ENCODE measurements at places on chromosomes 2 and 18. TPM values are rescaled to one million over a fixed set of nuclear protein-coding genes. Genes with fewer than 3 reads are reported as not detected.

GRCh38 chr18:21593540-21594257, 6.8 kb downstream of the ESCO1 start:
- no peak for DNase-seq

DNA sequence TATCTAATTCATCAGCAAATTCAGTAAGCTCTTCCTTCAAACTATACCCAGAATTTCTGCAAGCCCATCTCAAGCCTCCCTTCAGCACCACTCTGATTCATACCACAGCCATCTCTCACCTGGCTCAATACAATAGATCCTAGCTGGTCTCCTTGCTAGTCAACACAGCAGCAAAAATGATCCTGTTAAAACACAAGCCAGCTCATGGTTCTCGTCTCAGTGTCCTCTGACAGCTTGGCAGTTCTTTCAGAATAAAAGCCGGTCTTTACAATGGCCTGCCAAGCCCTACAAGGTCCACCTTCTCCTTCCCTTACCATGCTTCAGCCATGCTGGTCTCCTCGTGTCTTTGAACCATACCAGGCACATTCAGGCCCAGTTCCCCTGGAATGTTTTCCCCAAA, 296.9 kb upstream of the RND3 start:
- no peak for DNase-seq

Gene GCC2
- total RNA-seq = 64.9 TPM

Gene SPR
- total RNA-seq = 12.2 TPM

Gene HPCAL1
- total RNA-seq = 34.6 TPM

Gene LPIN2
- total RNA-seq = 26.1 TPM

- no peak for DNase-seq
Measured at GRCh38 chr2:240189686-240190085, 49.2 kb upstream of the OTOS start.

DNA sequence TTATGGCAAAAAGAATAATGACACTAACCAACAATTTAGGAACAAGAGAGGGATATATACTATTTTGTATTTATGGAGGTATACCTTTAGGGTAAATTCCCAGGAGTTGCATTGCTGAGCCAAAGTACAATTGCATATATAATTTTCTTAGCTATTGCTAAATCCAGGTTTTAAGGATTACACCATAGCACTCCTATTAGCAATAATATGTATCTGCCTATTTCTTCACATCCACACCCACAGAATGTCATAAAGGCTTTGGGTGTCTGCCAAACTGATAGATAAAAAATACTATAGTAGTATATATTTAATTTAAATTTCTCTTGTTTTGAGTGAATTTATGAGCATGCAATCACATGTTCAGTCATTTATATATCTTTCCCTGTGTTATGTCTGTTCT, 11.5 kb upstream of the SERPINB13 start:
- DNase-seq = no peak

DNA sequence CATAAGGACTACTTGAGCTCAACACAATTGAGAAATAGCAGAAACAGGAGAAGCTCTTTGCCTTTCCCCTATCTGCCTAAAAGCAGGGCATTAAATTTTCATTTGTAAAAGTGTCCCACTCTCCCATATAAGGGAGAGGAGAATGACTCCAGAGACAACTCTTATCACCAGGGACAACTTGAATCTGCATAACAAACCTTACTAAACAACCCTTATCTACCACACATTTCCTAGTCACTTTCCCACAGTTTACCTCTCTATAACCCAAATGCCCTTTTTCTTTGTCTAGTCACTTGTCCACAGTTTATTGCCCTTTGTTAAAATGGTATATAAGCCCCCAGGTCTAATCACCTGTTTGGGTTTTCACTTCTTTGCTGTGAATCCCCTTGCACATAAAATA, 37.5 kb upstream of the PPM1B start:
- no peak for DNase-seq

Gene EVX2
- not detected for total RNA-seq

DNA sequence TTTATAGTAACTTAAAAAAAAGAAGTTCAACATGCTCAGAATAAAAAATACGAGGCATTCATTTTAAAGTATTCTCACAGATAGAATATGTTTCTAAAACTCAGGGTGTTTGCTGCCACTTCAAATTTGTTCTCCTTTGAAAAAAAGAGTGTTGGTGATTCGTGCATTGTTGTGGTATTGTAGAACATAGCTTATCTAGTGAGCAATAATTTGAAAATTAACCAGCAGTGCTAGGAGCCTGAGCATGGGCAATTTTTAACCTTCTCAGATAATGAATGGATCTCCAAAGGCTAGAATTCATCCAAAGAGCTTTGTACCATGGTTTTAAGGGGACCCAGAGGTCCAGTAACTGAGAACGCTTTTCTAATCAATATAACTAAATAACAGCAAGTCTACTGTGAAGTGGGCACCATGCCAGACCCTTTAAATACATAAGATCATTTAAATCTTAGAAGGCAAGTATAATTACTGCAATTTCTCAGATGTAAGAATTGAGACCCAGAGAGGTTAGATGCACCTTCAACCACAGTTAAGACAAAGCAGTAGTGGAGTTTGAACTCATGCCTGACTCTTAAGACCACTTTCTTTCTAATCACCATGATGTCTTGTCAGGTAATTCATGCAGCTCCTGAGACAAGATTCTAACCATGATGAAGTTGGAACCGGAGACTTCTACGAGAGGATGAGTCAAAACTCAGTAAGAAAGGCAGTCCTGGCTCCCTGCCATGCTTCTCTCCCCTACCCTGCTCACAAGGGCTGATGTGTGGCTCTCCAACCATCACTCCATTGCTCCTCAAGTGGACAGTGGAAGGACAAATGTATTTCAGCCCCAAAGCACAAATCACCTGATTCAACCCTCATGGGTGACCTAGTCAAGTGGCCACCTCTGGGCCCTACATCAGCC, 3.4 kb downstream of the CYRIA start:
- no peak for DNase-seq

GRCh38 chr18:79487801-79488201, 92.1 kb downstream of the NFATC1 start:
- no peak for DNase-seq

Gene CIAO1
- total RNA-seq = 63.7 TPM

Gene MAP2
- total RNA-seq = 2.1 TPM

Gene MYOM1
- total RNA-seq = 0.49 TPM

Gene L3MBTL4
- total RNA-seq = 0.56 TPM

GRCh38 chr2:77086051-77086450, 436.1 kb downstream of the LRRTM4 start:
- no peak for DNase-seq
